Body of pancreas (tissue), 4 donors: ENCODE measurements at places on chromosomes 4 and X. TPM values are rescaled to one million over a fixed set of nuclear protein-coding genes. Genes with fewer than 3 reads are reported as not detected.

GRCh38 chr4:772118-772517, 53.8 kb downstream of the CPLX1 start:
- no peak for DNase-seq

DNA sequence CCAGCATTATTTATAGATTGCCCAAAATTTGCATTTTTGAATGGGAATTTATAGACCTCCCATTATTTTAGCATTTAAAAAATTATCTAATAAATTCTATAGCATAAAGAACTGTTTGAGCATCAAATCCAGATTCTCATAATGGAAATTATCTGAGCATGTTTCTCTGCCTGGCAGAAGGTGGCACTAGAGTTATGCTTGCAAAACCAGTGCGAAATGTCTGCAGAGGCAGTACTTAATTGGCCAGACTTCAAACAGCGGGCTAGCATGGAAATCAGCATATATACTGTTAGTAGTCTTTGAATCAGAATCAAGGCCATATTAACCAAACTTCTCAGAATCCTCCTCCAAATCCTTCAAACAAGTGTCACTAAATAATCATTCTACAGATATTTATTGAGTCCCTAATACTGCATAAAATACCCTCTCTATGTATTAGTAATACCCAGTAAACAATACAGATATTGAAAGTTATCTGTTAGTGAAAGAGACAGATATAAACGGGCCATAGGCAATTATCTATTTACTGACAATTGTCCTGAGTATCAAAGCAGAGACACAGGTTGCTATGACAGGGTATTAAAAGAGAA, 78.7 kb upstream of the DCLK2 start:
- peak; percentile 51 for DNase-seq

GRCh38 chr4:116357758-116358157, 727.6 kb downstream of the TRAM1L1 start:
- DNase-seq, result peak; percentile 86

DNA sequence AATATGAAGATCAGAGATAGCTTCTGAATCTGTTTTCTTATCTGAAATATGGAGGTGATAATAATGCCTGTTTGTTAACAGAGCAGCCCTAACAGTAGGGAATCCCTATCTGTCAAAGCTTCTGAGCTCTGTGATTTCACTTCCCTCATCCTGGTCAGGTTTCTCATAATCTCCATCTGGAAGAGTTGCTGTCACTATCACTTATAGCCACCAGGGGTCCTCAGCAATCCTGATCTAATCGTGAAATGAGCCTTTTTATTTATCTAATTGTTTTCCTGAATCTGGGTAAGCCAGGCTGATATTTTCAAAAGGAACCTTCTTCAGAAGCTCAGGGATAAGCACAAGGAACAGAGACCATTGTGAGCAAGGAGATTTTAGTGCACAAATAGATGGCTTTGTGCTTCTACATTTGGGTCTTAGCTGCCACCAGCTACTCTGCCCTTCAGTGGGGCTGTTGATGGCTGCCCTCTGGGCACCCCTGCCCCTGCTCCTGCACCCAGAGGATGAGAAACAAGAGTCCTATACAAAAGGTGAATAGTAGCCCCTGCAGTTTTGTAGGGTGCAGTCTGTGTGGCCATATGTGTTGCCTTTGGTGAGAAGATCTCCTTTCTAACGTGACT, 196.4 kb upstream of the RADX start:
- peak; percentile 24 for DNase-seq

DNA sequence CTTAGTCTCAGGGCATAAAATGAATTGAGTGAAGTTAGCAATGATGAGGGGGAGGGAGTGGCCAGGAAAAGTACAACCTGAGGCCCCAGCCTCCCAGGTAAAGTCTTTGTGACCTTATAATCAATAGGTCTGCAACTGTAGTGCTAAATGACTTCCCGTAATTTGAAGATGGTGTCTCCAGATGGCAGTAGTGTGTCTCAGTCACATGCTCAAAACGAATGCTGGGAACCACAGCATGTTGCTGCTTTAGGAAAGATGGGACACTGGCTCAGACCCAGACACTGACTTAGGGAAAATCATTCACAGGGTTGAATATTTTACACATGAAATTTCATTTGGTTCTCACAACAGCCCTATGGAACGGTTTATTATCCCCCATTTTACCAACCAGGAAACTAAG, 10.3 kb downstream of the SRPX2 start:
- DNase-seq, result no peak

- DNase-seq, result no peak
Measured at GRCh38 chr4:113727802-113728201, 33.7 kb downstream of the CAMK2D start.

- DNase-seq, result peak; percentile 41
Measured at GRCh38 chrX:135931644-135932487, 38.4 kb downstream of the SAGE1 start.

- DNase-seq, result no peak
Measured at GRCh38 chrX:137143864-137144263, 110.1 kb upstream of the GPR101 start.

Gene PCYT1B
- total RNA-seq, result 1.3 TPM

Gene AKAP4
- not detected for total RNA-seq

Gene ODAM
- 2.6 TPM for total RNA-seq
